ENCODE measurements at places on chromosomes 4 and X.
A peak's percentile ranks its signal among the peaks of the same experiment; 100 is the strongest.

DNA sequence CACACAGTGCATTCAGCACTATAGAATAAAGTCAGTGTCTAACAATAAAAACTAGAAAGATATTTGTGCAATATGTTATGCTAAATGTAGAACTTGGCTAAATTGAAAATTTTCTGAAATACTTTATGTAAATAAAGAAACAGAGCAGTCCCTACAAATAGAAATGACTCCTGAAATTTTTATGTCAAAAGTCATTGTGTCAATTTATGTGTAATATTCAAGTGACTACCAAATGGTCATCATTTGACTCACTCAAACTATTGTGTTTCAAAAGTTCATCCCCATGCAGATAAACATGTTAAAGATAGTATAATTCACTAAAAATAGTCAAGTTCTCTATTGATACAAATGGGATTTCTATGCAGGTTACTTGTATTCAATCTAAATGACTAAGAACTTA lies 17.9 kb downstream of the LRBA start:
- DNase-seq, result no peak

- no peak for DNase-seq
Measured at GRCh38 chrX:42824541-42824940, 46.6 kb upstream of the PPP1R2C start.

- DNase-seq, result no peak
Measured at GRCh38 chrX:31271615-31272471, 200.0 kb upstream of the FTHL17 start.

GRCh38 chrX:151596282-151596681 lies 32.8 kb downstream of the PASD1 start:
- DNase-seq, result no peak

- DNase-seq, result peak; percentile 1
Measured at GRCh38 chr4:107153228-107153627, 117.1 kb upstream of the DKK2 start.

- DNase-seq, result no peak
Measured at GRCh38 chr4:24244663-24245490, 339.5 kb downstream of the DHX15 start.

GRCh38 chr4:66855956-66856355 lies 689.3 kb downstream of the CENPC start:
- DNase-seq, result no peak

DNA sequence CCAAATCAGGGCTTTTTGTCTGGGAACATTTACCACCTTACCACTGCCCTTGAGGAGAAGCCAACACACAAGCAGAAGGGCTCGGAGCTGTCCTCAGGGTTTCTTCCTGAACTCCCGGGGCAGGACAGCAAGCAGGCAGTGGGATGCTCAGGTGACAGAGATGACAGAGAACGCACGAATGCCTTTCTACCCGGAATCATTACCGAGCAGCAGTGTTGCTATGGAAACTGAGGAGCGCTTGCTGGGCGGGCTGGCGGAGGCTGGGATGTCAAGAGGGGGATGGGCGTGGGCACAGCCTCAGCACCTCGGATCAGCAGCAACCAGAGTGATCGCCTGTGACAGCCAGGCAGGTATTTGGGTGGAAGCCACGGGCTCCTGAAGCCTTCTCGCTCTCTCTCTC lies 17.8 kb downstream of the SSR4 start:
- DNase-seq, result no peak

- no peak for DNase-seq
Measured at GRCh38 chr4:142697320-142697719, 148.8 kb downstream of the INPP4B start.

GRCh38 chr4:184647266-184648053 lies 1.8 kb downstream of the CASP3 start:
- DNase-seq, result no peak

GRCh38 chrX:150211988-150212387 lies 151.1 kb upstream of the MAMLD1 start:
- DNase-seq, result no peak

- DNase-seq, result peak; percentile 79
Measured at GRCh38 chrX:23938690-23939089, 30.9 kb downstream of the CXorf58 start.

DNA sequence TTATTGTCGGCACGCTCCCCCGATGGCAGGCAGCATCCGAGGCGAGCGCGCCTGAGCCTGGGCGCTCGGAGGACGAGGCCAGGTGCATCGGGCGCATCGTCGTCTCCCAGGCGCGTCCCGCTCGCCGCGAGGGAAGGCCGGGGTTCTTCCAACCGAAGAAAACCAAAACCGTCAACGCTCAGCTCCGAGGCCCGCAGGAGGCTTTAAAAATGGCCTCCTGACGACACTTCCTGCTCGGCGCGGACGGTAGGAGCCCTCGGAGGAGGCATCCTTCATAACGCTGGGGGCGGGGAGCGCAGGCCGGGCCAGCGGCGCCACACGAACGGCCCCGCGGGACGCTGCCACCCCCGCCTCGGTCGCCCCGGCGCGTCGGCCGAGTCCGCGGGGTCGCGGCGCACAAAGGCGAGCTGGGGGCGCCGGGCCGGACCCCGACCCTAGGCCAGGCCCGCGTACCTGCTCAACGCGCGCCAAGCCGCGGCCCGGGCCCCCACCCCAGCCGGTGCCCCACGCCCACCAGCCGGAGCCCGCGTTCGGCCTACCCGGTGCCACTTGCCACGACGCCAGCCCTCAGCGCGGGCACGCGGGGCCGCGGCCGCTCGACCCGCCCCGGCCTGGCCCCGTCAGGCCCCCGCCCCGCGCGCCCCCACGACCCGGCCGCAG lies 501 bp downstream of the ZNF518B start:
- DNase-seq, result peak; percentile 74

- no peak for DNase-seq
Measured at GRCh38 chr4:108291137-108291536, 122.4 kb upstream of the LEF1 start.

DNA sequence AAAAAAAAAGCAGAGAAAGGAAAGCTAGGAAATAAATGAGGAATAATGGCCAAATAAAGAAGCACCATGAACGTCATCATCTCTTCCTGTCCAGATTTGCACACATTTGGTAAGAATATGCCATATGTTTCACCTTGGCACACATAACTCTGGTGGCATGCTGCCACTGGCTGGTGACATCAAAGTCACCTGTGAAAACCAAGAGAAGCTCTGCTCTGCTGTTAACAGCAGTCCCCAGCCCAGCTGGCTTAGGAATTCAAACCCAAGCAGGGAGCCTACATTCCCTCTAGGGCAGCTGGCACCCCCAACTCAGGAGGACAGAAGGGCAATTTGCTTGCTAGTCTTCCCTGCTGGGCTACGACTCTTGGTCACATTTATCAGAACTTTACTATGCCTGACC lies 77.6 kb downstream of the RASL11B start:
- no peak for DNase-seq

DNA sequence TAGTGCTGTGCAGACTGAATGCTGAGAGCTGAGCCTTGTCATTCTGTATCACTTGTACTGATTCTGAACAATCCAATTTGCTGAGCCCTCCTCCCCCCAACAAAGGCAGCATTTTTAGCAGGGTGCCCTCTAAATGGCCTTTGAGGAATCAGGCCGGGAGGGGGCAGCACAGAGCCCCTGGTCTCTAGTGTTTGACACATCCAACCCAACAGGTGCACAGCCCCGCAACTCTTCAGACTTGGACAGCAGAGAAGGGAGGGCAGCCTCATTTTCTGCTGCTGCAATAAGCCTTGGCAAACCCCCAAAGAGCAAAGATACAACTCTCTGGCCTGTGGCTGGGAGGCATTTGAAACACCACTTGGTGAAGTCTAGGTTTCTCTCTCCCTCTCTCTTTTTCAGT lies 3.4 kb downstream of the ATP1B4 start:
- peak; percentile 48 for DNase-seq

DNA sequence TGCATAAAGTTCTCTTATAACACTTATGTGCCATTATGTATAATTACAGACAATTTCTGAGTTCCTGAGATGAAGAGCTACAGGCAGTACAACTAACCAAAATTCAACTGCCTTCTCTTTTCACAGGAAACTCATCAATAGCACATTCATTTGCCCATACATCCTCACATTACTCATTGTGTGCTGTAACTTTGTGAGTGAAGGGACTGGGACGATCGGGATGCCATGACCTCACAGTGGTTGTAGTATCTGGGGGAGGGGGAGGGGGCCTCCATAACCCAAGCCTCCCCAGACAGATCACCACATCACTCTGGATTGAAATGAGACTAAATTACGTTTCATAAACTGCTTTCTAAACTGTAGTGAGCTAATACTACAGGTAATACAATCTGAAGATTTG lies 60.7 kb downstream of the ABCG2 start:
- DNase-seq, result no peak
